ENCODE measurements at places on chromosomes 5 and 9.

DNA sequence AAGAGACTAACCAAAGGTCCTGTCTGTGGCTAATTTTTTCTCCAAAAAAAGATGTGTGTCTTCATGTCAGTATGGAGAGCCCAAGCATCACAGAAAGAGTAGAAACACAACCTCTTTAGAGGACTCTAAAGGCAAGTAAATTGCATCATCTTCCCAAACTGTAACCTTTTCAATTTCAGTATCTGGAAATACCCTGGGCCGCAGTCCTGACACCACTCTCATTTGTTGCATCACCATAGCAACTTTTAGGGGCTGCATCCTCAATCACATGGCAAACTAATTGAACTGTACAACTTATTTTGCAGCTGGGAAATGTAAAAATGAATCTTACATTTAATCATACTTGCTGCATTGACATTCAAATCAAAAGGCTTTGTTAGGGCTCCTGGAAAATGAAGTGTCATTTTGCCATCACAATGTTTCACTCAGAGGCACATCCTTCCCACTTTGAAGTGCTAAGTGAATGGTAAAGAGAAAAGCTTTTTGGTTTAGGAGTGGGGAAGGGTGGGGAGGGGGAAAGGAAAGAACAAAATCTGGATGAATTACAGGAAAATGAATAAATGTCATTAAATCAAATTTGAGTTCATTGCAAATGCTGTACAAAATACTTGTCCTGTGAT lies 60.6 kb upstream of the GRIA1 start:
- no peak for DNase-seq

DNA sequence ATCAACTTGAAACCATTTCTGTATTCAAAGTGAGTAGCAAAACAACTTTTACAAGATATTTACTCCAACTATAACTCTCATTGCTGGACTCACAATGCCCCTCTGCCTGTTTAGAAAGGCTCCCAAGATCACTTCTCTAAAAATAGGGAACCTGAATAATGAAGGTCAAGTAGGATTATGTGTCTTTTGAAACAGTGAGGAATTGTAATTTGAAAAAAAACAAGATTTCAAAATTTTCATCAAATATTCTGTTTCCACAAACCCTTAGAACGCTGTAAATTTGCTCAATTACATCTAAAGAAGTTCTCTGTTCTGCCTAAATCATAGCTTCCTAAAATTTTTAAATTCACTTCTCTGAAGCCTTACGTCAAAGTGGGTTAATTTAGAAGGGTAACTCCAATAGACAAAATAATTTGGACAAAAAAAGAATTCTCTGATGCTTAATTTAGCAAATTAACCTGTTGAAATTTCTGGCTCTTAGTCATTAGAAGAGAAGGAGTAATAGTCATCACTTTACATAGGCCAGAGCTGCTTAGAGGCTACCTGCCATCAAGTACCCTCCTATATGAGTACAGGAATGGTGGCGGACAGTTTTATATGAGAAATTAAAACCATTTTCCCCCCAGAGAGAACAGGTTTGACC lies 4.0 kb downstream of the ELL2 start:
- DNase-seq, result no peak

- no peak for DNase-seq
These were observed 173.9 kb downstream of the GNAQ start for GRCh38 chr9:77857513-77858259.

DNA sequence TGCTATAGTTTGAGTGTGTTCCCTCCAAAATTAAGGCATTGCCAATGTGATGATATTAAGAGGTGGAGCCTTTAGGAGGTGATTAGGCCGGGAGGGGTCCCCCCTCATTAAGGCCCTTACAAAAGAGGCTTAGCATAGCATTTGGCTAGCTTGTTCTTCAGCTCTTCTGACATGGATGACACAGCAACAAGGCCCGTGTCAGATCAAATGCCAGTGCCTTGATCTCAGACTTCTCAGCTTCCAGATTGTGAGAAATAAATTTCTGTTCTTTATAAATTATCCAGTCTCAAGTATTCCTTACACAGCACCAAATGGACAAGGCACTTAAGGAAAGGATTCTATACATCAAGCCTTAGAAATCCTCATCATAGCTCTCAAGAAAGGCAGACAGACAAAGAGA lies 31.8 kb downstream of the SLC38A9 start:
- no peak for DNase-seq

- DNase-seq, result no peak
These were observed 287.2 kb downstream of the CD180 start for GRCh38 chr5:66909364-66909763.

Measured in ELF-1 (cell line).